Stimulated activated CD4-positive, alpha-beta T cell treated with anti-CD3 and anti-CD28 coated beads, Interleukin-2, amount 100 ng/mL, for 48 hours (primary cell): ENCODE measurements at places on chromosomes 2 and 18.

DNA sequence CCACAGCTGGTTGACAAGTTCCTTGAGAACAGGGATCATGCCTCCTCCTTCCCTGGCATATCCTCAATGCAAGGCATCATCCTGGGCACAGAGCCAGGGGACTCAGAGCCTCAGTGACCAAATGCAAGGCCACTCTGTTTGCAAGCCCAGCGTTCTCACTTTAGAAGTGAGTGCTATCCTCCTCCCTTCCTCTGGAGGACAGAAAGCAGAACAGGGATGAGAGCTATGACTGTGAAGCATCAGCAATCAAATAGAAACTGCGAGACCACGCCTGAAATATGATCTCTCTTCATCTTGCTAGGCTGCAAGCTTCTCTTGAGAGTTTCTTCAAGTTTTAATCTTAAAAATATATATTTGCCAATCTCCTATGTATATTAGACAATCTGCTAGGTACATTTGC, 119.8 kb downstream of the LRATD1 start:
- no peak for DNase-seq

DNA sequence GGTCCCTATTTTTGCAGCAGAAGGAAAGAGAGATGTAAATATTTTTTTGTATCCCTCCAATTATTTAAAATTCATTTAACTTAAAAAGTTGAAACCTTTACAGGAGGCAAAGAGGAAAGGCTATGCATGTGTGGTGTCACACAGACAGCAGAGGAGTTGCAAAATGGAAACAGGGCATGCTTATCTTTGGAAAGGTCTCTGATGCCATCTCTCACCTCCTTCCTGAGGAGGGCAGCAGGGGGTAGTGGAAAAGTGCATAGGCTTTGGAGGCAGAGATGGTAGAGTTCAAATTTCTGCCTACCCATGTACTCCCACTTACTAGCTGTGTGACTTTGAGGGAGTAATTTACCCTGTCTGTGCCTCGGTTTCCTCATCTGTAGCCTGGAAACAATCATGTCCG, 99.6 kb upstream of the MCFD2 start:
- no peak for DNase-seq

GRCh38 chr2:216539791-216540241, 41.2 kb downstream of the RPL37A start:
- no peak for DNase-seq

DNA sequence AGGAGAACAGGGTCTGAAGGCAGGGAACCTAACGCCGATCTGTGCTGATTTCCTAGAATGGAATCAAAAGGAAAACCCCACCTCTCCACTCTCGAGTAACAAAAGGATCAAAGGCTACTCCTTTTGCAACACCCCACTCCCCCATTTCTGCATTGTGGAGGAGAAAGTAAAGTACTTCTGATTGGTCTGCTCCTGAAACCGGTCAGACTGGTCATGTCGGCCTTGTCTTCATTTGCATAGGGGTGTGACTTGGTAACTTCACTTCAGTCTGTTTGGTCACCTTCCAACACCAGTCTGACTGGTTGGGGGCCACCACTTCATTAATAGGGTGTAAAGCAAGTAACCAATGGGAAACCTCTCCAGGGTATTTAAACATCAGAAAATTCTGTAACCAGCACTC, 771.9 kb downstream of the ERBB4 start:
- no peak for DNase-seq

- DNase-seq = no peak
Observed at GRCh38 chr18:21112543-21113105, 1.0 kb upstream of the ROCK1 start.

DNA sequence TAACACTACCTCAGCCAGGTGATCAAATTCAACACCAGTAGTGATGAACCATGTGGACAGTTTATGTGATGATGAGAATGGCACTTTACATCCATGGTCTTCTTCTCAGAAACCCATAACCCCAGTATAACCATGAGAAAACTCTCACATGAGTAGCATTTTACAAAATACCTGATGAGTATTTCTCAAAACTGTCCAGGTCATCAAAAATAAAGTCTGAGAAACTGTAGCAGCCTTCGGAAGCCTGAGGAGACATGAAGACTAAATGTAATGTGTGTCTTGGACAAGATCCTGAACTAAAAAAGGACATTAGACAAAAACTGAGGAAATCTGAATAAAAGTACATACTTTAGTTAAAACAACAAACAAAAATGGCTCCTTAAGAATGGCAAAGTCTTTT, 108.9 kb downstream of the CTNNA2 start:
- no peak for DNase-seq

DNA sequence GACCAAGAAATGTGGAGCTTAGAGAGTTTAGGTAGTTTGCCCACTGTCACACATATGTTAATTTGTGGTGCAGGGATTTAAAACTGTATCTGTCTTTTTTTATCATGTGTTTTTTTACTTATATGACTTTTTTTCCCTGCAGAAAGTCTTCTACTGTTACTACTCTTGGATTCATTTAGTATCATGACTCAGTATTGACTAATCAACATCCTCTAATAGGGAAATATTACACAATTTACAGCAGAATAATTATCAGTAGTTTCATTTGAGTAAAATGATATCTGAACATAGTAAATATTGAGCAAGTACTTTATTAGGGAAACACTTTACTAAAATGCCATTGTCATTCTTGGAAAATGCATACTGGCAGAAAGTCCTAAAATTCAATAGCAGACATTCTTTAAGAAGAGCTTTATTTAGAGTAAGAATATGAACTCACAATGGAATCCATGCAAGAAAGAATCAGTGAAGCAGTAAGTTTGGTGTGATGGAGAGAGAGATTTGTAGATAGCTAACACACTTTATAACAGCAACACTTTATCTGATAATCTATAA, 425.9 kb upstream of the SLC8A1 start:
- no peak for DNase-seq

- no peak for DNase-seq
Observed at GRCh38 chr2:191521608-191522208, 156.2 kb upstream of the NABP1 start.

- no peak for DNase-seq
Observed at GRCh38 chr2:238754259-238754658, 93.6 kb upstream of the TWIST2 start.
